ENCODE measurements at places on chromosomes 5 and 9.
A peak's percentile ranks its signal among the peaks of the same experiment; 100 is the strongest.

GRCh38 chr5:159912033-159912800 lies 4.1 kb upstream of the ADRA1B start:
- DNase-seq: peak; percentile 37

DNA sequence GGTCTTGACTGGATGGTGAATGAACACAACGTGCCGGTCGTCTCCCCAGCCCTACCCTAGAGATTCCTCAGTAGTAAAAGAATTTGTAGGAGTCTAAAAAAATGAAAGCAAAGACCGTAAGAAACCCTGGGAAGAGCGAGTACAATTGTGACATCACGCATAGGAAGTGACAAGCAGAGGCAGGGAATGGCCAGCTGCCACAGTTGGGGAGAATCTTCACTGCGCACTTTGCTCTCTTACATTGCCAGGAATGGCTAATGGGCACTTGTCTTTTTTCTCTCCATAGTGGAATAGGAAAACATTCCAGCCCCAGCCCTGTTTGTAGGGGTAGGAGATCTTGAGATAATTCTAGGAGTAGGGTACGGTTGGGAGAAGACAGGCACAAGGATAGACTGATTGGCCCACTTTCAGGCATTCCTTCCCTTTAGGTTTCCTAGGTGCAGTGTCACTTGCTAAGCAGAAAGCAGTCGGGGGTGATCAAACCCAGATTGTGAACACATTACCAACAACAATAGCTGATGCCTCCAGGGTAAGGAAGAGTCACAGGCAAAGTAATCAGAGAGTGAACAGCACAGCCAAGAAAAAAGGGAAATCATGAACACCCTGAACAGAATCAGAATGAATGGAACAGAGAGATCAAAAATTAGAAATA lies 302.7 kb downstream of the MAN2A1 start:
- DNase-seq: no peak

GRCh38 chr5:57243286-57244137 lies 69.7 kb downstream of the GPBP1 start:
- DNase-seq: no peak

DNA sequence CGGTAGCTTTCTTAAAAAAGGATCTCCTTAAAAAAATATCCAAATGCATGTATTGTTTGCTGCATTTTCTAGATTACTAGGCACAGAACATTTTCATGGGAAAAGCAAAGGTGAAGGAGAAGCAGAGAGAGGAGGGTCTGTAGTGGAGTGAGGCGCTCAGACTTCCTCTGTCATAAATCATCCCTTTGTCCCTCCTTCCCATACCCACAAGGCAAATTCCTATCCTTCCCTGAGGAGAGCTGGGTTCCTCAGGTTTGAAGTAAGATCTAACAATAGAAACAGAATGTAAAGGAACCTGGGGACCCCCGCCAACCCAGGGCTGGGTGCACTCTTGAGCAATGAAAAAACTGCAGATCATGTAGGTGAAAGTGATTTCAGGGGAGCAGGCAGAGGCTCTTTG lies 149.2 kb upstream of the ANKH start:
- DNase-seq: no peak

GRCh38 chr5:28517691-28518090 lies 1479.3 kb upstream of the CDH9 start:
- no peak for DNase-seq

GRCh38 chr5:76210946-76211345 lies 127.8 kb downstream of the SV2C start:
- DNase-seq: no peak

- DNase-seq: no peak
Measured at GRCh38 chr9:79674052-79674777, 102.5 kb downstream of the TLE4 start.

- no peak for DNase-seq
Measured at GRCh38 chr5:2891781-2892180, 140.3 kb upstream of the IRX2 start.

GRCh38 chr9:93223260-93224180 lies 39.6 kb downstream of the WNK2 start:
- DNase-seq: peak; percentile 71

- DNase-seq: no peak
Measured at GRCh38 chr9:76573905-76574760, 115.2 kb downstream of the GCNT1 start.

DNA sequence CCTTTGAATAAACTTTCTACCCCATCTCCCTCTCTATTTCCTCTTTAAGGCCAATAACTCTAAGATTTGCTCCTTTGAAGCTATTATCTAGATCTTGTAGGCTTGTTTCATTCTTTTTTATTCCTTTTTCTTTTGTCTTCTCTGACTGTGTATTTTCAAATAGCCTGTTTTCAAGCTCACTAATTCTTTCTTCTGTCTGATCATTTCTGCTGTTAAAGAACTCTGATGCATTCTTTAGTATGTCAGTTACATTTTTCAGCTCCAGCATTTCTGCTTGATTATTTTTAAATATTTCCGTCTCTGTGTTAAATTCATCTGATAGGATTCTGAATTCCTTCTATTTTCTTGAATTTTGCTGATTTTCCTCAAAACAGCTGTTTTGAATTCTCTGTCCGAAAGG lies 15.3 kb upstream of the LIX1 start:
- no peak for DNase-seq

DNA sequence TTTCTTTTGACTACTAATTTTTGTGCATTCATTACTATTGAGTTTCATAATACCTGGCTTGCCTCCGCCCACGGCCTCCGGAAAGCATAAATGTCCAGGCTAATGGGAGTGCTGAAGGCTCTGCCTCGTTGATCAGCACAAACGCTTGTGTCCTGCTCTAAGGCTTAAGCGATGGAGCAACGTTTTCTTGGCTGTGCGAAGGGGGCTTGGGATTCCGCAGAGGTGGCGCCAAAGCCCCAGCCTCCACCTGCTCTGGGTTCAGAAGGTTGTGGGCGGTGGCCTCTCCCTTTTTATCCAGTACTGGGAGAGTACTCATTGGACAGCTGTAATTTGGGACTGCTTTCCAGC lies 19.7 kb downstream of the ANXA2R start:
- DNase-seq: no peak

DNA sequence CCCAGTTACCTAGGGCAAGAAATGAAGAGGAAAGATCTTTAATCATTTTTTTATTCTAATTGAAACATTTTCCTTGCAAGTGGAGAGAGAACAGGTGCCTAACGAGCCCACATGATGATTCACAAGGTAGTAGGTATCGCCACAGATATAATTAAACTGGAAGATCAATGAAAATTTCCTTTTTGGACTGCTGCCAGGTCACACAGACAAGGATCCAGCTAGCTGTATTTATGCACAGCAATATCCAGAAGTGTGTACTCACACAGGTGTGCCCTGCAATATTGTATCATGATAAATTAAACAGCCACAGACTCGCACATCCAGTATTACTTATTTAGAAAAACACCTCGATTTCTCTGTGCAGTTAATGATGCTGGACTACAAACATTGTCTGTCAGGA lies 294.0 kb upstream of the SMARCA2 start:
- DNase-seq: no peak

DNA sequence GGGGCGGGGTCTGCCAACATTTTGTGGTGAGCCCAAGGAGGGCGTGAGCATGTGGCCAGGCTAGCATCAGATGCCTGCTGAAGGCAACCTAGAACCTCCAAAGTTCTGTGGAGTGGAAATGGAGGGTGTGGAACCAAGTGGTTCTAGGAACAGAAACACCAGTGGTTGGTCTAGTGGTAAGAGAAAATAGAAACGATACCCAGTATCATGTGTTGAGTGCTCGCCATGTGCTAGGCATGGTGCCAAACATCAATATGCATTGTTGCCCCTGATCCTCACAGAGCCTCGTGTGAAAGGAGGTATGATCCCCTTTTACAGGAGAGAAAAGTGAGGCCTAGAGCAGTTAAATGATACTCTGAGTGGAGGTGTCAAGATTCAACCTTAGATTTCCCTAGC lies 31.5 kb upstream of the MVB12B start:
- DNase-seq: no peak

- DNase-seq: no peak
Measured at GRCh38 chr5:132193165-132193694, 34.4 kb downstream of the P4HA2 start.

- no peak for DNase-seq
Measured at GRCh38 chr9:106745457-106745856, 117.5 kb upstream of the ZNF462 start.

- DNase-seq: no peak
Measured at GRCh38 chr5:150217873-150218692, 28.2 kb downstream of the SLC6A7 start.

DNA sequence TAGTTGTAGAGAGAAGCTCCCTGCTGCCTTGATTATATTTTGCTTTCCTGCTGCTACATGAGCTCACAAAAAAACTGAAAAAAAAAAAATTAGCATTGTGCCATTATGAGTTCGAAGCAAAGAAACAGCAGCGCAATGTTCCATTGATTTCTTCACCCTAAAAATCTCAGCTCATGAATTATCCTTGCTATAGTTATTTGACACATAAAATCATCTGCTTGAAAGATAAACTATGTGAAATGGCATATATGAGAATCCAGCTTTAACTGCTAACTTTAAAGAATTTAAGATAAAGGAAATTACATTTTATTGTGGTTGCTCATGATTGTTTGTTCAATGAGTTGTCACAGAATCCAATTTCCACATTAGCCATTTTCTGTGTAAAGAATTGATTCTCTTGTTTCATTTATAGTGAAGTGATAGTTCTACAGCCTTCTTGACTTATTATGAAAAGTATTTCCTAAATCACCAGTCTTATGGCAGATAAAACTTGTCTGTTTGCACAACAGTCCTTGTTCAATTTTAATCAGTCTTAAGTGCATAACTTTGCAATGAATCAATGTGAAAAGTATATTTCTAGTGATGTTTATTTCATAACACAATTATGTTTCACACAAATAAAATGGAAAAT lies 1275.0 kb upstream of the CDH9 start:
- no peak for DNase-seq

DNA sequence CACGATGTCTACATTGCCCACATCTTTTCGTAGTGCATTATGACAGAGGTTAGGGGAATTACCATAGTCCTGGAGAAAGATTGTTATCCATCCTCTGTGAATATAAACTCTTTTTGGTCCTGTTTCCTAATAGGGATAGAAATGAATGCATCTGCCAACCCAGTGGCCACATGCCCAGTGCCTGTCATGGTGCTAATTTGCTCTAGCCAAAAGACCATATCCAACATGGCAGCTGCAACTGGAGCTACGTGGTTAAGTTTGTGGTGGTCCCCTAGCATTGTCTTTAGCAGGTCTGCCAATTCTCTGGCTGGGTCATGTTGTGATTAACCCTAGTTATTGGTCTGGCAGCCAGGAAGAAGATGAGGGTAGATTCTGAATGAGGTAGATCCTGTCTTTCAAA lies 87.5 kb downstream of the FGF18 start:
- no peak for DNase-seq

- DNase-seq: no peak
Measured at GRCh38 chr5:132647473-132647872, 10.5 kb upstream of the IL13 start.

DNA sequence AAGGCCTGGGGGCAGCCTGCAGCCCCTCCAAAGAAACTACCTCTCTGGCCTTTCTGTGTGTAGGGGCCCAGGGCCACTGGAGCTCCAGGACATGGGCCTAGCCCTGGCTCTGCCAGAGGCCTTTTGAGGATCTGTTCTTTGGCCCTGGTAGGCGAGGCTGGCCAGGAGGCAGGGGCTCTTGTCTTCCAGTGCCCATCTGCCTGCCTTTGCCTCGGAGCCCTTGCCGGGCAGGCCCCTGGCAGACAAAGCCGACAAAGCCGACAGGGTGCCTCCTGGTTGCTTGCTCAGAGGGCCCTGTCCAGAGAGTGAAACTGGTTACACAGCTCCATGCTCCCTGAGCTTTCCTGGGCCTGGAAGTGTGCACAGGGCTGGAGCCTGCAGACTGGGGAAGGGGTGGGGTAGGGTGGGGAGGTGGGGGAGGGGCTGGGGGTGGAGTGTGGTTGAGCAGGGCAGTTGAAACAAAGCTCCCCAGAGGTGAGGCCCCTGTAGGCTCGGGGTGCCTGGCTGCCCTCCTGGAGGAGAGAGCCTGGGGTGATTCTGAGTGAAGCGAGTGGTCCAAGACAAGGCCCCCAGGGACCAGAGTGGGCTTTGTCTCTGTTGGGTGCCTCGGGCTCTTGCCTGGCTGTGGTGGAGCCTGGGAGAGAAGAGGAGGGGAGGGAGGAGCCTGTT lies 29.3 kb downstream of the PTPA start:
- peak; percentile 10 for DNase-seq

DNA sequence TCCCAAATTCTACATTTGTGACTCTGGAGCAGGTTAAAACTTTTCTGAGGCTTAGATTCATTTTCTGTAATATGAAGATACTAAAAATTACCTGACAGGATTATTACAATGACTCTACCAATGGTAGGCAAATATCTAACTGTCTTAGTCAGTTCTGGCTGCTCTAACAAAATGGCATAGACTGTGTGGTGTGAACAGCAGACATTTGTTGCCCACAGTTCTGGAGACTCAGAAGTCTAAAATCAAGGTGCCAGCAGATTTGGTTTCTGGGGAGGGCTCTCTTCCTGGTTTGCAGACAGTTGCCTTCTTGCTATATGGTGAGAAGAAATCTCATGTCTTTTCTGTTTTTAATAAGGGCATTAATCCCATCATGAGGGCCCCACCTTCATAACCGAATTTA lies 245.1 kb downstream of the MAST4 start:
- DNase-seq: no peak

DNA sequence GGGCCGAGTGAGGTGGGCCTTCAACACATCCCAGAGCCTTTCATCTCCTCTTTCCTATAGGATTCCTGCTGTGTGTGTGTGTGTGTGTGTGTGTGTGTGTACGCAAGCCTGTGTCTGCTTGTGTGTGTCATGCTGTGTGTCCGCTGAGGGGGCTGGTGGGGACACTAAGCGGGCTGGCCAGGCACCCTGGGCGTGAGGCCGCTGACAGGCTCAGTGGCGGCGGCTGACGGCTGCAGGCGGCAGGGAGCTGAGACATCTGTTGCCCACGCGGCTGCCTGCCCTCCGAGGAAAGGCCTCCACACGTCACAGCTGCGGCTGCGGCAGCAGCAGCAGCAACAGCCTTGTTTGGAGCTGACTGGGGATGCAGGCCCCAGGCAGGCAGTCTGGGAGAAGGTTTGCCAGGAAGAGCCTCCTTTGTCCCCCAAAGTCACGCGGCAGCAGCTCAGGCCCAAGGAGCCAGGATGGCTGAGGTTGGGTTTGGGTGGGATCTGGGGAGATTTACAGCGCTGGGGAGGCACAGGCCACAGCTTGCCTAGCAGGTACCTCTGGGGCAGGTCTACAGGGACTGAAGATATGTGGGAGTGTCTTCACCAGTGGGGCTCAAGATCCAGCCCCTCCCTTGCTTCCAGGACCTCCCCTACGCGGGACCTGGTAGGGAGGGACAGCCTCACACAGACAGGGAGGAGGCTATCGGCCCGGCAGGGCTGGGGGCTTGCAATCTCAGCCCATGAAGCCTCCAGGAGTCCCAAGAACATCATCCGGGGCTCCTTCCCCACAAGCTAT lies 1.8 kb downstream of the PDLIM4 start:
- peak; percentile 79 for DNase-seq

DNA sequence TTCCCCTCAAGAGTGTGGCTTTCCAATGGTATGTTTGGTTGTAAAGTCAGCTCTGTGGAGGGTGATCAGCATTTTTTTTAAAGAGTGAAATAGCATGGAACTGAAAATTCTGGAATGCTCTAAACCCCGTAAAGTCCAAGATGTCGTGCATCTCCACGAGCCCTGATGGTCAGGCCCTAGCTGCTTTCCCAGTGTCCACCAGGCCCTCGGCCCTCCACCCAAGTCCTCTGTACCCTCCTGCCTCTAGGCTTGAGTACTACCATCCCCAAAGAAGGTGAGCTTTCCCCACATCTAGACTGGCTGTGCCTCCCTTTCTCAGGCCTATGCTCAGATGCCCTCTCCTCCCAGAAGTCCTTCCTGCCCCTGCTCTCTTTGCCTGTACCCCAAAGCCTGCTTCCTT lies 280.3 kb downstream of the GADD45G start:
- no peak for DNase-seq
